ENCODE measurements at places on chromosomes 3 and 15.

GRCh38 chr3:14436954-14437281 is 34.5 kb downstream of the SLC6A6 start:
- no peak for DNase-seq

DNA sequence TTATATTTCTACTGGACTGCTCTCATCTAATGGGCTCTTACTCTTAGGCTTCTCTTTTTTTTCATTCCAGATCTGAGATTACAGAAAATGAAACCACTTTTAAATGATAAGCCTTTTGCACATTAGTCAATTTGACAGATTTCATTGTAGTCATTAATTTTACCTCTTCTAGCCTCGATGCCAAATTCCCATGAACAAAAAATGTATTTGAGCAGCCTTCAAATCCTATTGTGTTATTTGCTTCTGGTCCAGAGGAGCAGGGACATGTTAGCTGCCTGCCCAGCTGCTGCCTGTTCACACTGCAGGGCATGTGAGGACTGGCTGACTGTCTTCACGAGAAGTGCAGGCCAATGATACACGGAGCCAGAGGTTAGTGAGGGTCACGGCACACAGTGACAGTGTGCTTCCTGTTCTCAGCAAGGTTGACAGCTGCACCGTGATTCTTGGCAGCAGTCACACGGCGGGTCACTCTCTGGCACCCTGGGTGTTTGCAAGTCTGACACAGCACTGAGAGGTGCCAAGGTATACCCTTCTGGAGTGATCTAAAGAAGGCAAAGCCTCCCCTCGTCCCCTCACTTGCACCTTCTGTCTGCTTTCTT is 40.8 kb downstream of the KAT2B start:
- DNase-seq: no peak

DNA sequence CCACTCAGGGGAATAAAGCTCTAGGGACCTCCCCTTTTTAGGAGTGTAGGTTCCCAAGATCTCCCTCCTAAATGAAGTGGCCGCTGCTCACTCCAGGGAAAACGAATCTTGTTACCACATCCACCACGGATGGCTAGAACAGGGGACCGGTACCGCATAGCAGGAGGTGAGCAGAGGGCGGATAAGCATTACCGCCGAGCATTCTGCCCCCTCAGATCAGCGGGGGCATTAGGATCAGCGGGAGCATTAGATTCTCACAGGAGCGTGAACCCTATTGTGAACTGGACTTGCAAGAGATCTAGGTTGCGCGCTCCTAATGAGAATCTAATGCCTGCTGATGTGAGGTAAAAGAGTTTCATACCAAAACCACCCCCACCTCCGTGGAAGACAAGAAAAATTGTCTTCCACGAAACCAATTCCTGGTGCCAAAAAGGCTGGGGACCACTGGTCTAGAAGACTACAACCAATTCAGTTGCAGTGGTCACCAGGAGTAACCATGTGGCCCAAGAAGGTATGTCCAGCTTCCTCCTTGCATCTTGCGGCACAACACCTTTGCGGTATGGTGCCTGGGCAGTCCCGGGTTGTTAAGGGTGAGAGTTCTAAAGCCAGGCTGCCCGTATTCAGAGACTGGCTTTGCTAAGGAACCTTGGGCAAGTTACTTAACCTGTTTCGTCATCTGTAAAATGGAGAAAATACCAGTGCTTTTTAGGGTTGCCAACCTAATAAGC is 1.1 kb upstream of the SS18L2 start:
- no peak for DNase-seq

GRCh38 chr3:171741377-171741776 is 68.9 kb downstream of the PLD1 start:
- no peak for DNase-seq

DNA sequence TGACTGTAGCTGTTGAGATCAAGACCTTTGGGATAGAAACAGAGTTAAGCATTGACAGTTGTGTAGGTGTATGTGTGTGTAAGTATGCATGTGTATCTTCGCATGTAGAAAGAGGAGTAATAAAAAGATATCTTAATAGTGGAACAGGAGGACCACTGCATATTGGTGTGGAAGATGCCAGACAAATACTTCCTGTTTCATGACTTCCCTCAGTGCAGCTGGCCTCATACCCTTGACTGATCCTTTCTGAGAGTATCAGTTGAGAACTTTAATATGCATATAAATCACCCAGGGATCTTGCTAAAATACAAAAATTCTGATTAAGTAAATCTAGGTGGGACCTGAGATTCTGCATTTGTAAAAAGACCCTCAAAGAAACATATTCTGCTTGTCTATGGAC is 8.5 kb upstream of the ZBED2 start:
- no peak for DNase-seq

DNA sequence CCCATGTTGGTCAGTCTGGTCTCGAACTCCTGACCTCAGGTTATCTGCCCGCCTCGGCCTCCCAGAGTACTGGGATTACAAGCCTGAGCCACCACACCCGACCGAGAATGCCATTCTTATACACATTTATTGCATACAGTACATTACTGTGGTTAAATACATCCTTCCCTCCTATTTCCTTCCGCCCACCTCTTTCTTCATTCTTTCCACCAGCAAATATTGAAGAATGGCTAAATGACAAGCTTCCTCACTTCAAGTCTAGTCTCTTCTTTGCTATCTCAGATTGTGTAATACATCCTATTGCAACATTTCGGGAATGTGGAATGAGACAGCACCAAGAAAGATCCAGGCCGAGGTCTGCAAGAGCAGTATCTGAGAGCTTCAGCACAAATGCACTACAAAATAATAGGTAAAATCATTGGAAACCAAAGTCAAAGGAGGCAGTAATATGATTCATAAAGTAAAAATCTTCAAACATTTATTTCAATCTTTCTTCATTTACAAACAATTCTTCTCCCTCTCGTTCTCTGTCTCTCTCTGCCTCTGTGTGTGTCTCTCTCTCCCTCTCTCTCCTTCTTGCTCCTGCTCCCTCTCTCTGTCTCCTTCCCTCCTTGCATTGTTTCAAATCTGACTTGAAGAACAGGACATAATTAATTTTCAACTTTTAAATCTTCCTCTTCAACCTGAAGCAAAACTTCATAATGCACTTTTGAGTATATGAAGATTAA is 94.7 kb upstream of the TGFBR2 start:
- no peak for DNase-seq

GRCh38 chr15:69444686-69445085 is 7.9 kb upstream of the RPLP1 start:
- no peak for DNase-seq

GRCh38 chr3:11953350-11953749 is 50.8 kb upstream of the SYN2 start:
- no peak for DNase-seq

DNA sequence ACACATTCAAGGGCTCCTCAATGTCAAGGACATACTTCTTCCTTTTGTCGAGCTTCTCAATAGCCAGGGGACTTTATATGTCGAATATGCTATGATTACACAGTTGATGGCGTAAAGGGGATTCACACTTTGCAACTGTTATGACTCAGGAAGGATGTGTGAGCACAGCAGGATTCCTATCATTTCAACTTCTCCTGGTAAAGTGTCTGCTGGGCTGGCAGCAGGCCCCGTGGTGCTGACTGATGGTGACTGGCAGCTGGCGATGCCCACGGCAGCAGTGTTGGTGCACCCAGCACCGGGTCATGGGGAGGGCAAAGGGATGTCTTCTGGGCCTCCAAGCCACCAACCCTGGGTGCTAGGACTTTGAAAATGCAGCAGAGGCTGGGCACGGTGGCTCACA is 44.8 kb upstream of the GNB5 start:
- no peak for DNase-seq

DNA sequence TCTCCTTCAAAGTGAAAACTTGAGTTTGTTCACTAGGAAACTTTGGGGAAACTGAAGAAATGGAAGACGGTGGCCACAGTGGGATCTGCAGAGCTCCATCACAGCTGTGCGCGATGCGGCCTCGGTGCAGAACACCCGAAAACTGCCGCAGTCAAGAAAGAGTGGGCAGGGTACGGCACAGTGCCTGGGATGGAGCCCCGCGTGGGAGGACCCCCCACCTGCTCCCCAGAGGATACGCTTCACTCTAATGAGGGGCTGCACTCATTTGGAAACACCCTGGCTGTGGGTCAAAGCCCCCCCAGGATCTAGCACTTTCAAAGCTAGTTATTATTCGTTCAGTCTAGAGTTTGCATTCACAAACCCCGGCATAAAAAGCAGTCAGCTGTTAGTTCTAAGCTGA is 9.5 kb downstream of the ADAMTS17 start:
- no peak for DNase-seq

- DNase-seq: no peak
Observed at GRCh38 chr15:96027501-96027900, 303.0 kb upstream of the NR2F2 start.

DNA sequence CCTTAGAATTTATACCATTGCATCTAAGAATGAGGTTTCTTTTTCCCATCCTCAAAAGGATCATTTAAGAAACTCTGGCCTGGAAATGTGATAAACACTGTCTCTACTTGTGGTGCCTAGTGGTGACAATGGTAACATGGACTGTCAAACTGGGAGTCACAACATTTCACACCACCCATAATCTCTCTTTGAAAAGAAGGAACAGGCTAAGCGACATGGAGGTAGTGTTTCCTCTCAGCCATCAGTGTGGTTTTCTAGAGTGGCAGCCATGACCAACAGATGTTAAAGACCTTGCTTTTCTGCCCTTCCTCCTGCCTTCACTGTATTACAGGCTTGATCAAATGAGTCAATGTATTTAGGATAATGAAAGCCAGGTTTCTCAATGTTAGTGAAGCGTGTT is 283.1 kb upstream of the STAC start:
- no peak for DNase-seq

DNA sequence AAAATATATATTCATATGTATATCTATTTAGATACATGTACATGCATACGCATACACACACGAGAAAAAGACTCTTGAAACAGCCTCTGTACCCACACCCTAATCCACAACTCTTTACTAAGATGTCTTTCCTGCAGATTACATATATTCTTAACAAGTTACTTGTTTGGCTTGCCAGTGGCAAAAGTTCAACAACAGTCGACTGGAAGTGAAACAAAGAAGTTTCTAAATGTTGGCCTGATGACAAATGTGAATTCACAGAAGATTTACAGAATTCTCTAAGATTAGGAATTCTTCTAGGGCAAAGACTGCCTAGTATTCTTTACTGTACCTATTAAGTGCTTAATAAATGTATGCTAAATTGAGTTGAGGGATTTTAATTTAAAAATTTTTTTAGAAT is 116.8 kb downstream of the CDIN1 start:
- DNase-seq: no peak

DNA sequence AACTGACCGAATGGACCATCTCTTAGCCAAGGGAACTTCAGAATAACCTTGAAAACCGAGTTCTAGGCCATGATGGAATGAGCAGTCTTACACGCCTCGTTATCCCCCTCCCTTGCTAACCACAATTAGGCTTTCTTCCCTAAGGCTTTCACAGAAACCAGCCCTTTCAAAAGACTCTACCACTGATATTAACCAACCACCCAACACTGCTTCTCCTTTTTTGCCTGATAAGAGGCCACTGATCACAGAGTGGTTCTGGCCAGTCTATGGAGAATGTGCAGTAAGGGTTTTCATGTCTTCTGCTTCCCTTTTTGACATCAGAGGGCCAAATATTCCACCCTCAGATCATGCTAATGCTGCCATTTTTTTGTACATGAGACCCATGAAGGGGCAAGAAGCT is 59.3 kb downstream of the MCF2L2 start:
- no peak for DNase-seq

Data from anterior cingulate cortex (tissue), 58 donors.